ENCODE measurements at places on chromosomes 11 and 22.

- no peak for DNase-seq
These were observed 23.8 kb upstream of the OAF start for GRCh38 chr11:120186774-120187591.

GRCh38 chr11:127493330-127494022, 492.9 kb upstream of the KIRREL3 start:
- DNase-seq = no peak

GRCh38 chr11:103875855-103876510, 160.5 kb upstream of the DDI1 start:
- no peak for DNase-seq

- peak; percentile 70 for DNase-seq
These were observed 15.6 kb upstream of the DENND5A start for GRCh38 chr11:9280655-9281301.

DNA sequence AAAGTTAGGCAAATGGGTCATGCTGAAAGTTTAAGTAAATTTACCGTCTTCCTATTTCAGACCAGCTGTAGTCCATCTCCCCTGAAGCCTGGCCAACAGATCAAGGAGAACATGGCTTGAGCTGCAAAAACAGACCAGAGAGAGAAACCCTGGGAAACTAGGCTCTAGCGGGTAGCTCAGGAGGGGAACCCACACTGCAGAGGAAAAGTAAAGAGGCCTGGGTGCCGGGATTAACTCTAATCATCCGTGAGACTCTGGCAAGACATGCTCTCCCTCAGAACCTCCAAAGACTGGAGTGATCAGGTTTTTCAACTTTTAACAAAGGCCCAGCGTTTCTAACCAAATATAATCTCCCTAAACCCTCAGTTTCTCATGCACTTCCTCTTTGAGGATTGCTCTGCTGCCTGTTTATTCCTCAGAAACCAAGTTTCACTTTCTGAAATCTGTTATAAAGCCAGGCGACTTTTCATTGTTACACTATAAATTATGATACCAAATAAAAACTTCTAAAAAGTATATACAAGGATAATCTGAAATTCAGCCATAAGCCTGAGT, 67.5 kb downstream of the GAB2 start:
- DNase-seq = no peak

DNA sequence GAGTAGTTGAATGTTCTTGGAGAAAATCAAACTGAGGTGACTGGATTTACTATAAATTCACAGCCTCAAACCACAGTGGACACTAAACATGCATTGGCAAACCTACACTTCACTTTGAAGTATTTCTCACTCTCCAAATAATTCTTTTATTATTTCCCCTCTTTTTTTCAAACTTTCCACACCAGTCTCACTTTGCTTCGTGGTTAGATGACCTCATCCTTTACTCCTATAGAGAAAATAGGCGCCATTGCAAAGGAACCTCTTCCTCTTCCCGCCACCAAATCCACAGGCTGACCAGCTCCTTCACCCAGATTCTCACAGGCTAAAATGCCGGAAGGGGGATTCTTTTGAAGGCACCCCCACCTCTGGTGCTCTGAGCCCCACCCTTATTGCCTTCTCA, 33.4 kb downstream of the HTR3A start:
- DNase-seq = no peak

- DNase-seq = peak; percentile 7
These were observed 58.1 kb downstream of the LINC01488 start for GRCh38 chr11:69539416-69540117.

- no peak for DNase-seq
These were observed 13.7 kb downstream of the GLYATL2 start for GRCh38 chr11:58830673-58831301.

GRCh38 chr11:96241331-96241841, 101.6 kb downstream of the MAML2 start:
- DNase-seq = no peak

GRCh38 chr11:129383502-129383901, 7.9 kb downstream of the BARX2 start:
- DNase-seq = no peak

DNA sequence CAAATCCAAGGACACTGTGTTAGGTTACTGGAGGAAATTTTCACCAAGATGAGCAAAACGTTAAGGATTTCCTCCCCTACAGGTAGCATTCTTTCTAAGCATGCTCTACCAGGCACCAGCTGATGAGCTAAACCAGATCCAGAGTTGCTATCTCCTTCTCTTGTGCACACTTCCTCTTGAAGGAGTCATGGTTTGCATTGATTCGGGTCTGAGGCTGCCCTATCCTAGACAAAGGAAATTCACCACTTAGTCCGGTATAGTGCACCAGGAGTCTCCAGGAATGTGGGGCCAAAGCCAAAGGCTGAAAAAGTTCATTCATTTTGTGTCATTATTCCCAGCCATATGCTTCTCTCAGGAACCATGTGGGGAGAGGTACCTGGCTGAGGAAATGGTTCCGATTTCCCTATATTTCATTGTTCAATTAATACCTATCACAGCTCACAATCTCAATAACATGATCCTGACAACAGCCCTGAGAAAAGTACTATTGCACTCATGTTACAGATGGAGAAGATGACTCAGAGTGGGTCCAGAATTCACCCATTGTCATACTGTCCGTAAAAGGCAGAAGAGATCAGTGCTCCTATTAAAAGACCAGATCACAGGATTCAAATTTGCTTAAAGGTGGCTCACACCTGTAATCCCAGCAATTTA, 39.1 kb downstream of the SLC35F2 start:
- DNase-seq = no peak

GRCh38 chr22:29722151-29722550, 2.3 kb downstream of the CABP7 start:
- DNase-seq = no peak

- DNase-seq = no peak
These were observed 29.0 kb downstream of the C22orf31 start for GRCh38 chr22:29032584-29032983.

DNA sequence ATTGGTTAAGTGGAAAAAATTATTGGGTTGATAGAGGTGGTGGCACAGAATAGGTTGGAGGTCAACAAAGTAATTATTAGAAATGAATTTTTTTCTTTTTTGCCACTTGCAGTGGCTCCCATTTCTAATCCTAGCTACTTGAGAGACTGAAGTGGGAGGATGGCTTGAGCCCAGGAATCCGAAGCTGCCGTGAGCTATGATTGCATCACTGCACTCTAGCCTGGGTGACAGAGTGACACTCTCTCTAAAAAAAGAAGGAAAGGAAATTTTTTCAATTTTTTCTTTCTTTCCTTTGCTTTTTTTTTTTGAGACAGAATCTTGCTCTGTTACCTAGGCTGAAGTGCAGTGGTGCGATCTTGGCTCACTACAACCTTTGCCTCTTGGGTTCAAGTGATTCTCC, 2.2 kb upstream of the BCO2 start:
- no peak for DNase-seq

- no peak for DNase-seq
These were observed 184.3 kb downstream of the IGLL1 start for GRCh38 chr22:23395530-23396361.

- no peak for DNase-seq
These were observed 246.7 kb upstream of the MPPED2 start for GRCh38 chr11:30832831-30833230.

DNA sequence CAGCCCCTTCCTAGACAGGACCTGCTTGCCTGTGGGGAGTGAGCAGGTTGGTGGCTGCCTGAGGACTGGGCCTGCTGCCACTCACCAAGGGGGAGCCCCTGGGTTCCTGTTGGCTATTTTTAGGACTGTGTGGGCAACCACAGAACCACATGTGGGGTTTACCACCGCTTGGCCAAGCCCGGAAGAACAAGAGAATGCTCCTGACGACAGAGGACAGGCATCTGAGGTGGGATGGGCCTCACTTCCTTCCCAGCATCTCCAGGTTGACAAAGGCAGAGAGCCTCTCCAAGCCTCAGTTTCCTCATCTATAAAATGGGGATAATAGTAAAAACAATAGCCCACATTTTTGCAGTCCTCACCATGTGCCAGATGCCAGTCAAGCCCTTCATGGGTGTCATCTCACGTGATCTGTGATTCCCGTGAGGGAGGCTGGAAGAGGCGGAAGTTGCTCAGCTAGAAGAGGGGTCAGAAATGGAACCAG, 43.6 kb downstream of the LRRC32 start:
- DNase-seq = peak; percentile 49

GRCh38 chr11:35750981-35751663, 88.5 kb downstream of the TRIM44 start:
- no peak for DNase-seq

- no peak for DNase-seq
These were observed 74.6 kb downstream of the RAB30 start for GRCh38 chr11:82996966-82997606.

DNA sequence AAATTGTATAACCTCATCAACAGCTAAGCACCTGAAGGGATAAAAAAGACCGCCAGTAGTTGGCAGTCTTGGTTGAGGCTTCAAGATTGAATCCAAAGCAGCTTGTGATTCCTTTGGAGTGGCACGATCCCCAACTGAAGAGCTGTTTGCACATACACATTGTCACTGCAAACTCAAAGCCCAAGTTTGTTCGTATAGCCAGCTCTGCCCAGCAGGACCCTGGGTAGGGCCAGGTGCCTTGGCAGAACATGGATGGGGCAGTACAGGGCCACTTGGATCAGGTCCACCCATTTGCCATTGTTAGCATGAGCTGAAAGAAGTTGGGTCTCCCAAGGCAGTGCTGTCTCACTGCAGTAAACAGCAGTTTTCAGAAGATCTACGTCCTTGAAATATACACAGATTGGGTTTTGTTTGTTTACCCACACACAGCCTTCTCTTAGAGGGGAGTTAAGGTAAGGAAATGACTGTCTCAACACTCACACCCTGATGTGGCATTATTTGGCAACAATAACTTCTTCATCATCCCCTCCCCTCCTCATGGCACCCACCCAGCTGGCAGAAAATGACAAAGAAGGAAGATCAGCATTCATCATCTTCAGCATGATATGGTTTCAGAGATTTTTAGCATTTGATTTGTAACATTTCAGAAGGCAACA, 132.9 kb downstream of the COMMD9 start:
- no peak for DNase-seq

- no peak for DNase-seq
These were observed 51.7 kb upstream of the RTL6 start for GRCh38 chr22:44549701-44550100.

- no peak for DNase-seq
These were observed 528.6 kb downstream of the BRD1 start for GRCh38 chr22:49298834-49299750.

GRCh38 chr11:109173504-109173903, 248.5 kb upstream of the C11orf87 start:
- no peak for DNase-seq
